ENCODE measurements at places on chromosomes 12 and 14. TPM values are rescaled to one million over a fixed set of nuclear protein-coding genes. Genes with fewer than 3 reads are reported as not detected.
A peak's percentile ranks its signal among the peaks of the same experiment; 100 is the strongest.

The PLEKHA5 gene
- 23.7 TPM for polyA plus RNA-seq

DNA sequence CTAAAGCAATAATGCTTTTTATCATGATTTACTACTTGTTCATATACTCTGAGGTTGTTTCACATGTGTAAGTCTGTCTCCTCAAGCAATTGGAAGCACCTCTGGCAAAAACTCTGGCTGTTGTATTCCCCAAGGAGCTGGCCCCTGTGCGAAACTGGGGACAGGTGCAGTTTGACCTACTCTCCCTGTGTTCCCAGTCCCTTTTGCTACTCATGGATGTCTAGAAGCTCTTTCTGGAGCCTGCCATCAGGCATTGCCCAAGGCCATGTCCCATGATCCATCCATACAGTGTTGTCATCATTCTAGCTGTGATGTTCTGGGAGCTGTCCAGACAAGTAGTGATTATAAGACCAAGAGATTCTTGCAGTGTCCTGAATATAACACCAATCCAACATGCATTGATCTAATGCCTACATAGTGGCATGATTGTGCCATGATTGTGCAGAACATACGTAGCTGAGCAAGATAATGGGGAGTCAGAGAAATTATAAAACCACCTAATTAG, 14.9 kb downstream of the AKAP6 start:
- DNase-seq, result peak; percentile 28

The ARHGAP9 gene
- 39.2 TPM for polyA plus RNA-seq

- DNase-seq, result no peak
Measured at GRCh38 chr12:131603939-131604795, 106.7 kb upstream of the SFSWAP start.

The TDRD9 gene
- 0.89 TPM for polyA plus RNA-seq

- DNase-seq, result peak; percentile 55
Measured at GRCh38 chr14:103546652-103547454, 15.6 kb downstream of the BAG5 start.

DNA sequence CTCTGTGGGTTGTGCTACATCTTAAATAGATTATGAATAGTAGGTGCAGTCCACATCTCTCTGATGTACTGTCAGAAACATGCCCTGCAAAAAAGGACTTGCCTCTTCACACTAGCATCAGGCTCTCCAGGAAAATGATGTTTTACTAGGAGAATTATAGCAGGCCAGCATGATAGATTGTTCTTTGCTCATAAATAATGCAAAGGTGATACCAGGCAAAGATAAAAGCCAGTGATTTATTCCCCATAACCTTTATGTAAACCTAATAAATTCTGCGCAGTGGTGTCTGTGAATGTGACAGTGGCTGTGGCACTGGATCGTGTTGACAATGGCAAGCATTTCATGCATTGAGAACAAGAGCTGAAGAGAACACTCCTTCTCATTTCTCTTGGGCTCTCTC, 646.5 kb upstream of the SEL1L start:
- no peak for DNase-seq

- DNase-seq, result no peak
Measured at GRCh38 chr12:41100572-41100971, 87.5 kb upstream of the PDZRN4 start.

The C1S gene
- polyA plus RNA-seq, result 52.4 TPM

DNA sequence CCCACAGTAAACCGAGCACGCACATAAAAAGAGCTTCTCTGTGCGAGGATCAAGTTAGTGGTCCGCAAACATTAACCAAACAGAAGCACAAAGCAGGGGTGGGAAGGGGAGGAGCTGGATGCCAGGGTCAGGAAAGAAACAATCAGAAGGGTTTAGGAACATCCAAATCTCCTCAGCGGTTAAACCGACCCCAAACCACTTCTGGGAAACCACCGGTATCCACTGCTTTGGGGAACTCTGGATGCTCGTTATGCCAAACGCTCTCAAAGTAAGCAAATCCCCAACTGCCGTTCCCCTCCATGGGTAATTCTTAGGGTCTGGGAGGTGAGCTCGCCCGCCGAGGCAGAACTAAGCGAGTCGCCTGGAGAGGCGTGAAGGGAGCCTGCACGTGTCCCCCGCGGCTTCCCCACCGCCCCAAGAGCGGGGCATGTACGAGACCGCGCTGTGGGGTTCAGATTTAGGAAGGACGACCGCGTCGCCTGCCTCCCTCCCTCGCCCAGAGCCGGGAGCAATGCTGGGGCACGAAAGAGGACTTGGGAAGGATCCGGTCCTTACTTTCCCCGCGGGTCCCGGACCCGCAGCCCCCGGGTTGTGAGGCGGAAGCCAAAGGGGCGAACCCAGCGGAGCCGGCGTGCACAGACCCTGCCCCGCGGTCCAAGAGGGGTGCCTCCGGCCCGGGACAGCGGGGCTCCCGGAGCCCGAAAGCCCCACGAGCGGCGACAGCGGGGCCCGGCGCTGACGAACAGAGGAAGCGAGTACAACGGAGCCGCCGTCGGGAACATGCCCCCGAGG, 711 bp downstream of the SBNO1 start:
- DNase-seq, result peak; percentile 47

DNA sequence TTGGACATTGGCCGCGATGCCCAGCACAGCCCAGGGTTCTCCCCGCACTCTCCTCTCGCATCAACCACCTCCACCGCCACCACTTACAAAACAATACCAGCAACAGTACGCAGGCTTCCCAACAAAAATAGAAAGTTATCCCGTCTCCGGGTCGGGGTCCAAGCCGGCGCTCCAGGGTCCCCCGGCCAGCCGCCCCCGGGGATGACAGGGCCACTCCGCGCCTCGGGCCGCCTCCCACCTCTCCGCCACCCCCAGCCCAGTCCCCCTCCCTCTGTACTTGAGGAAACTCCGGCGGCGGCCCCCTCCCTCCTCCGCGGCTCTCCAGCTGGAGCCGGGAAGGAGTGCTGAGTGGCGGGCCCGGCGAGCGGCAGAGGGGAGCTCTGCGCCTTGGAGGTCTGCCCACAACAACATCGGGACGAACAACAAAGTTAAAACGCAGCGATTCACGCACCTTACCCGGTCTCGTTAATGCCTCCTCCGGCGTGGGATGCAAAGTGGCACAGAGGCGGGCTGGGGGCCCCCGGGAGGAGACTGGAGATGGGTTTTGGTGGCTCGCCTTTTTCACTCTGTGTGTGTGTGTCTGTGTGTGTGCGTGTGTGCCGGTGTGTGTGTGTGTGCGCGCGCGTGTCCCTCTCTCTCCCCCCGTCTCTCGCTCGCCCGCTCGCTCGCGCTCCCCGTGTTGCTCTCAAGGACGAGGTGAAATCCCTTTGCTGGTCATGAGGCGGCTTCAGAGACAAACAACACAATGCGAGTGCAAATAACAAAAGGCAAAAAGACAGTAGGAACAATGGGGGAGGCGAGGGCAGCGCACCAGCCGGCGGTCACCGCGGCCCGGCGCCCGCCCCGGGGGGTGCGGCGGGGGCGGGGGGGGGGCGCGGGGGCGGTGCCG, 386.8 kb downstream of the BCAT1 start:
- DNase-seq, result peak; percentile 60

The RNASE11 gene
- not detected for polyA plus RNA-seq

DNA sequence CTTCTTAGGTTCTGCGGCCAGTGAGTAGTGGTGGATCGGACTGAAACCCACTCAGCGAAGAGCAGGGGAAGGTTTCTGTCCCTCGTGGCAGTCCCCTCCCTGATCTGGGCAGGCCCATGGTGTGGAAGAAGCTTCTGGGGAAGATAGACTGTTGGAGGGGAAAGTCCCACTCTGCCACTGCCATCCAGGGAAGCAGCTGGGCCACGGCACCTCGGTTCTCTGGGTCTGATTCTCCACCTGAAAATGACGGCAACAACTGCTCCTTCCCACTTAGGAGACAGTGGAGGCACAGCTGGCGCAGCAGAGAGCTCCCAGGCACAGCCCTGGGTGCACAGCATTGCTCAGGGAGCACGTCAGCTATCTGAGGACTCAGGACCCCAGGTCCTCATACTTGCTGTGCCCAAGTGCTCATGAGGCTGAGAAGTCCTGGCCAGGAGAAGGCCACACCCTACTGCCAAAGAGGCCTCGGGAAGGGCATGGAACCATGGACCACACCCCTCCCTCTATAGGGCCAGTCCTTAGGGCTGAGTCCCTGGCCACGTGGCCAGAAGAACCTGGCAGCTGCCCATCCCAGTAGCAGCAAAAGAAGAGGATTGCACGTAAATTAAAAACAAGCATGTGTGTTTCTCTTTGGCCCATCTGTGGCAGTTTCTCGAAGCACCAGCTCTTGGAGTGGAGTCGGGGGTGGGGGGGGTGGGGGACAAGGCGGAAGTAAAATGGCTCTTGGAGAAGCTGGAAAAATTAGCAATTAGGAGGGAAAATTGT, 85.3 kb upstream of the BCL11B start:
- DNase-seq, result peak; percentile 5

- no peak for DNase-seq
Measured at GRCh38 chr12:4296751-4297150, 23.2 kb downstream of the CCND2 start.

- DNase-seq, result no peak
Measured at GRCh38 chr14:86933958-86934595, 1058.9 kb downstream of the GALC start.

The C12orf50 gene
- polyA plus RNA-seq, result not detected

The EMP1 gene
- 18.1 TPM for polyA plus RNA-seq

DNA sequence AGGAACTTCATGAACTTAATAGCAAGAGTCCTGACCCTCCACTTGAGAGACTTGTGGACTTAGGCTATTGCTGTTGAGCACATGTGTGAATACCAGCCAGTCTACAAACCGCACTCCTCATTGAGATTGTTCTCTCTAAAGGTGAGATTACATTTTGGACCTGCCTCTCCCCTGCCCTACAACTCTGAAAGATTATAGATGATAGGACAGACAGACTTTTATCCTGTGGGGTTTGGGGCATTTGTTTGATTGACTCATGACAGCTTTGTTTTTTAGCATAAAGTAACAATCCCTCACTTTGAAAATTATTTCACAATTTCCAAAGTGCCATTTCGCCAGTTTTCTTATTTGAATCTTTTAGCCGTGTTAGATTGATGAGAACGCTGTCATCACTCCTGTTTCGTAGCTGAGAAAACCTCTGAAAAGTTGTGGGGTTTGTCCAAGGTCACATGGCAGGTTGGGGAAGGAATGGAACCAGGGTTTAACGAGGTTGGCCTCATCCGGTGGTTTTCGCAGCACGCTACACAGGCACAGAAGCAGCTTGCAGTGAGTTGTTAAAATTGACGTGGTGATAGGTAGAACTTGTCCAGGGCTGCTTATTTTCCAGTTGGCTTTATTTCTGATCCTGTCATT, 836 bp downstream of the EVL start:
- peak; percentile 64 for DNase-seq

The C14orf180 gene
- polyA plus RNA-seq, result 0.04 TPM

- no peak for DNase-seq
Measured at GRCh38 chr12:37543966-37544668, 772.5 kb upstream of the ALG10B start.

- no peak for DNase-seq
Measured at GRCh38 chr14:59256331-59256730, 67.9 kb downstream of the DAAM1 start.

The DAD1 gene
- polyA plus RNA-seq, result 249 TPM

DNA sequence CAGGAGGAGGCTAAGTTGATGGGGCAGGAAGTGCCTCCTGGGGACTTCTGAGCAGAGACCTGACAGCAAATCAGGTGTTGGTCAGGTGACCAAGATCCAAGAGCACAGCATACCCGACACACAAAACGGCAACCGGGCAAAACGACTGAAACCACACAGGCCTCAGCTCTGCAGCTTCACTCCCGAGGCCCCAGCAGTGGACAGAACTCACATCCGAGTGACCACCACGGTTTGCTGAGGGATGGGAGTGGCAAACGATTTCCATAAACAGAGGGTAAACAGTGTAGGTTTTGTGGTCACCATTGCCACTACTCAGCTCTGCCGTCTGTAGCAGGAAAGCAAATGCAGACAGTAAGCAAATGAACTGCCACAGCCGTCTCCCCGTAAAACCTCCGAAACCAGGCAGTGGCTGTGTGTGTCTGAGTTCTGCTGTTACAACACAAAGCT, 14.4 kb downstream of the CHFR start:
- no peak for DNase-seq

GRCh38 chr14:30960216-30960615, 65.2 kb upstream of the AP4S1 start:
- no peak for DNase-seq

DNA sequence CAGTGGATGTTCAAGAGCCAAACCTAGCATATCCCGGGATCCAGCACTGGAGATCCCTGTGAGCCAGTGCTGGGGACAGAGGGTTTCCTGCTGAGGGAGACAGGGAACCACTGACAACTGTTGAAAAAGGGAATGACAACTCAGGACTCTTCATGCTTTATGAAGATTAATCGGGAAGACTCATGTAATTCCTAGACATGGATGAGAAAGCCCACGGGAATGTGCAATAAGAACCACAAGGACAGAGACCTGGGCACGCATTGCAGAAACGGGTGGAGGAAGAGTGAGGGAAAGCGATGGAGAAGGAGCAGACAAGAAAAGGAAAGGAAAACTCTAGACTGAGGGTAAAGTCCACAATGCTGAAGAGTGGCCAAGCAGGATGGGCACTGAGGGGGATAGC, 296.0 kb downstream of the PCNX1 start:
- DNase-seq, result no peak

The TROAP gene
- 1.3 TPM for polyA plus RNA-seq

GRCh38 chr12:72472350-72472749, 200.2 kb downstream of the TRHDE start:
- DNase-seq, result no peak

The CIROP gene
- not detected for polyA plus RNA-seq

The IL31 gene
- not detected for polyA plus RNA-seq

GRCh38 chr14:34029921-34030334, 79.1 kb upstream of the EGLN3 start:
- DNase-seq, result no peak

The TAC3 gene
- polyA plus RNA-seq, result 3.4 TPM

GRCh38 chr12:124688356-124688992, 121.1 kb upstream of the NCOR2 start:
- no peak for DNase-seq

Measured in small intestine (tissue), 16 donors.